ENCODE measurements at places on chromosomes 6 and 20.

- no peaks in the 10 kb centered on the region for H3K27me3 ChIP-seq
- DNase-seq: no peak
- no peak overlapping the region for H3K27ac ChIP-seq
These were observed 946.8 kb downstream of the GRIK2 start for GRCh38 chr6:102340311-102340710.

DNA sequence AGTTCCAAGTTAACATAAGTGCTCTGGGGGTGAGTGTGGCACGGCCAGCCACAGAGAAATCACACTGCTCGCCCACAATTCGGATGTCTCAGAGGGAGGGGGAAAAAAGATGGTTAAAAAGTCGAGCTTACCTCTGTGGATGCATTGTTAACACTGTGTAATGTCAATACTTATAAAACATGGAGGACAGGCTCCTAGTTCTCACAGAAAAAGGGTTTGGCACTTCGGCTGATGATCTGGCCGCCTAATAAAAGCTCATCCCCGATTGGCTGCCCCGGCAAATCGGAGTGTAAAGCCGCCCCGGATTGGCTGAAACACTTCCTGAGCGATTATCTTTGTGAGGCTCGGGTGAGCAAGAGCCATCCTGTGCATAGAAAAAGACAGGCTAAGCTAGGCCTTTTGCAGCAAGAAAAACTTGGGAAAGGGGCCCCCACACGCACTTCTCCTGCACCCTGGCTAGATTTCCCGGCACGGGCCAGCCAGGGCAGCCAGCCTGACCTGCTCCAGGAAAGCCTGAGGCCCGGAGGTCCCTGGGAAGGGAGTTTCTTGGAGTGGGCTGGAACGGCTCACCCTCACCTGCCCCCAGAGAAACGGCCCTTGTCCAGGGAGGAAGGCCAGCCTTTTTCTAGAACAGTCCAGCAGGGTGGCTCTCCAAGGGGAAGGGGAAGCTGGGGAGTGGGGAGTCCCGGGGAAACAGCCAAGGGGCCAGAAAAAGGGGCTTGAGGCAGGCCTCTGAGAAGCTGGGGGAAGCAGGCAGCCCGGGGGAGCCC lies at the start of gene ZMYND8:
Gene ZMYND8 (minus strand): TSS at position 174 of the 770 bp plus-strand sequence. CDS start 29 bp downstream, at position 145.
- DNase-seq: peak; percentile 96
- no peaks in the 10 kb centered on the region for H3K27me3 ChIP-seq

- no peaks in the 10 kb centered on the region for H3K27me3 ChIP-seq
- H3K36me3 ChIP-seq: peaks cover 2% of the 10 kb centered on the region
- H3K4me1 ChIP-seq: peaks cover 57% of the 10 kb centered on the region
- H3K27ac ChIP-seq: peak overlapping the region; percentile 74
- no peak overlapping the region for H3K4me3 ChIP-seq
These were observed 44.8 kb downstream of the TCP11 start for GRCh38 chr6:35096129-35096862.

DNA sequence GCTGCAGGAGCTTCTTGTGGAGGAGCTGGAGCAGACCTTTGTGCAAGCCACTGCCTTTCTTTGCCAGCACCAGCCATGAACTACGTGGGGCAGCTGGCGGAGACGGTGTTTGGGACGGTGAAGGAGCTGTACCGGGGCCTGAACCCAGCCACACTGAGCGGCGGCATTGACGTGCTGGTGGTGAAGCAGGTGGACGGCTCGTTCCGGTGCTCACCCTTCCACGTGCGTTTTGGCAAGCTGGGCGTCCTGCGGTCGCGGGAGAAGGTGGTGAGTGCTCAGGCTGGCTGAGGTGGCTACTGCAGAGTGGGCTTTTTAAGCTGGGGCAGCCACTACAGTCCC lies 5.1 kb downstream of the LPIN3 start:
- no peak overlapping the region for H3K27ac ChIP-seq
- no peaks in the 10 kb centered on the region for H3K27me3 ChIP-seq
- H3K36me3 ChIP-seq: no peaks in the 10 kb centered on the region
- no peak for DNase-seq

- H3K36me3 ChIP-seq: no peaks in the 10 kb centered on the region
- H3K4me3 ChIP-seq: no peak overlapping the region
- DNase-seq: no peak
- H3K27ac ChIP-seq: no peak overlapping the region
- H3K4me1 ChIP-seq: peaks cover 10% of the 10 kb centered on the region
- H3K27me3 ChIP-seq: no peaks in the 10 kb centered on the region
These were observed 324.3 kb downstream of the QKI start for GRCh38 chr6:163738725-163739407.

DNA sequence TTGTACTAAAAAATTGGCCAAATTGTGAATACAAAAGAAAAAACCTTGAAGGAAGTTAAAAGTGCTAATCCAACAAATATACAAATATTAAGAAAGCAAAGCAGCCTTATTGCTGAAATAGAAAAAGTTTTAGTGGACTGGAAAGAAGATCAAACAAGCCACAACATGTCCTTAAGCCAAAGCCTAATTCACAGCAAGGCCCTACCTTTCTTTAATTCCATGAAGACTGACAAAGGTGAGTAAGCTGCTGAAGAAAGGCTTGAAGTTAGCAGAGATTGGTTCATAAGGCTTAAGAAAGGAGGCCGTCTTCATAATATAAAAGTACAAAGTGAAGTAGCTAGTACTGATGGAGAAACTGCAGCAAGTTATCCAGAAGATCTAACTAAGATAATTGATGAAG lies 53.5 kb downstream of the TINAG start:
- no peak overlapping the region for H3K27ac ChIP-seq
- DNase-seq: no peak
- H3K36me3 ChIP-seq: no peaks in the 10 kb centered on the region
- H3K27me3 ChIP-seq: no peaks in the 10 kb centered on the region
- no peak overlapping the region for H3K4me3 ChIP-seq
- peaks cover 3% of the 10 kb centered on the region for H3K4me1 ChIP-seq

DNA sequence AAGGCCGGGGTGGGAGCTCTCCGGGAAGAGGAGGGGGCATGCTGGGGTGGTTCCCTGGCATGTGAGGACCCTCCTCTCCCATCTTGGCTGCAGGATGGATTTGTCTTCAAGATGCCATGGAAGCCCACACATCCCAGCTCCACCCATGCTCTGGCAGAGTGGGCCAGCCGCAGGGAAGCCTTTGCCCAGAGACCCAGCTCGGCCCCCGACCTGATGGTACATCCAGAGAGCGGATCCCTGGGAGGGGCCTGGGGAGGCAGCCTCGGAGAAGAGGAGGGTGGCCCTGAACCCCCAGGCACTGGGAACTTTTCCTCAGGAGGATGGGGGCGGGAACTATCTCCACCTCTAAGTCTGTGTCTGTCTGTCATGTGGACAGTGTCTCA lies 4.8 kb downstream of the CDC25B start:
- peak overlapping the region; percentile 83 for H3K27ac ChIP-seq
- peaks cover 84% of the 10 kb centered on the region for H3K4me1 ChIP-seq
- no peak for DNase-seq
- H3K4me3 ChIP-seq: no peak overlapping the region

GRCh38 chr20:41119614-41120561 lies 17.5 kb upstream of the PLCG1 start:
- H3K27me3 ChIP-seq: no peaks in the 10 kb centered on the region
- H3K4me3 ChIP-seq: no peak overlapping the region
- peaks cover 66% of the 10 kb centered on the region for H3K36me3 ChIP-seq
- no peak for DNase-seq
- no peaks in the 10 kb centered on the region for H3K4me1 ChIP-seq

GRCh38 chr20:48722002-48722731 lies 105.6 kb downstream of the PREX1 start:
- no peak overlapping the region for H3K4me3 ChIP-seq
- peak overlapping the region; percentile 99 for H3K27ac ChIP-seq
- peaks cover 3% of the 10 kb centered on the region for H3K36me3 ChIP-seq
- no peak for DNase-seq

DNA sequence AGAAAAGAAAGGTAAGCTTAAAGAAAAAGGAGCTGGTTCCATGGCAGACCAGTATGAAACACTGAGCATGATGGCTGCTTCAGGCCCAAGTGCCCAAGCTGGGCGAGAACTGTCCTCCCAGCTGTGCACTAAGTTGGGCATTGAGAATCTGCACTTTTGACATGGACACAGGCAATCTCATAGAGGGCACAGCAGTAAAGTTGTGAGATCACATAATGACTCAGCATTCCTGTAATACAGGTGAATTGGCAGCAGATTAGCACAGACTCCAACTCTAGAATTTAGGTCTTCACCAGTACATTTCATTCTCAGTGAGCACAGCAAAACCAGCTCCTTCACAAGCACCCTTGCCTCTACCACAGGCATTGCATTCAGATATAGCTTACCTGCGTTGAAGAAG lies 343.4 kb downstream of the PKHD1 start:
- H3K4me1 ChIP-seq: no peaks in the 10 kb centered on the region
- H3K36me3 ChIP-seq: no peaks in the 10 kb centered on the region
- no peak overlapping the region for H3K4me3 ChIP-seq
- H3K27me3 ChIP-seq: peaks cover 44% of the 10 kb centered on the region
- no peak overlapping the region for H3K27ac ChIP-seq

GRCh38 chr6:136762022-136762975 lies 30.0 kb downstream of the MAP3K5 start:
- no peaks in the 10 kb centered on the region for H3K27me3 ChIP-seq
- H3K36me3 ChIP-seq: no peaks in the 10 kb centered on the region
- peak overlapping the region; percentile 31 for H3K4me3 ChIP-seq

DNA sequence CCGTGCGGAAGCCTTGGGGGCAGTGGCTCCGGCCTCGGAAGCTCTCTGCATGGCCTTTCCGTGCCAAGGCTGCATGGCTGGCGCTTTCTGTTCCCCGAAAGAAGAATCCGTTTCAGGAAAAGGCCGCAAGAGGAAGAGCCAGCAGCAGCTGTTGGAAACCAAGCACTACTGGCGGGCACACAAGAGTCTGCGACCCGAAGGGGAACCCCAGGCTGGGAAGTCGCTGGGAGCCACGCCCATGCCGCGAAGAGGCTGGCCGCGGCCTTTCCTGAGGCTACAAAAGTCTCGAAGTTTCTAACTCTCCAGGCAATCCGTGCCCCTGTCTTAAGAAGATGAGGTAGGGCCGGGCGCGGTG lies at the start of gene CGAS:
Gene CGAS (minus strand): TSS at position 191 of the 355 bp plus-strand sequence. CDS start 116 bp downstream, at position 75.
- peaks cover 7% of the 10 kb centered on the region for H3K4me1 ChIP-seq
- no peak within 1 kb of the TSS for H3K27ac ChIP-seq
- DNase-seq: no peak
- H3K4me3 ChIP-seq: peak within 1 kb of the TSS; percentile 67
- H3K27me3 ChIP-seq: peaks cover 2% of the 10 kb centered on the region

DNA sequence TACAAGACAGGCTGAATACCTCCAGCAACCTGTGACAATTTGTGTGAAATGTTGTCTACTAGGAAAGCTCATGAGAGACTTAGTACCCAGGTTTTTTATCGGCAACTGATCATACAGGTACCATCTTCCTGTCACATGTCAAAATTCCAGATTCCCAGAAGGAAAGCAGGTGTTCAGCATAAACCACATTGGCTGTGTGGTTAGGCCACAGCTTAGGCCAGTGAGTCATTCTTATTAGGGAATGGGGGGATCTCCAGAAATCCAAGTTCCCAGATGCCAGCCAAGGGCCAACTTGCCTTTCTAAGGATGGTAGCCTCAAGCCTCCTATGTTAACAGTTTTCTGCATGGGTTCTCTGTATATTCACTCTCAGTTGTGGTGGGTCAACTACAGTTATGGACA lies 65.9 kb downstream of the FAM184A start:
- no peak overlapping the region for H3K4me3 ChIP-seq
- no peak for DNase-seq
- H3K36me3 ChIP-seq: no peaks in the 10 kb centered on the region
- H3K27ac ChIP-seq: no peak overlapping the region

DNA sequence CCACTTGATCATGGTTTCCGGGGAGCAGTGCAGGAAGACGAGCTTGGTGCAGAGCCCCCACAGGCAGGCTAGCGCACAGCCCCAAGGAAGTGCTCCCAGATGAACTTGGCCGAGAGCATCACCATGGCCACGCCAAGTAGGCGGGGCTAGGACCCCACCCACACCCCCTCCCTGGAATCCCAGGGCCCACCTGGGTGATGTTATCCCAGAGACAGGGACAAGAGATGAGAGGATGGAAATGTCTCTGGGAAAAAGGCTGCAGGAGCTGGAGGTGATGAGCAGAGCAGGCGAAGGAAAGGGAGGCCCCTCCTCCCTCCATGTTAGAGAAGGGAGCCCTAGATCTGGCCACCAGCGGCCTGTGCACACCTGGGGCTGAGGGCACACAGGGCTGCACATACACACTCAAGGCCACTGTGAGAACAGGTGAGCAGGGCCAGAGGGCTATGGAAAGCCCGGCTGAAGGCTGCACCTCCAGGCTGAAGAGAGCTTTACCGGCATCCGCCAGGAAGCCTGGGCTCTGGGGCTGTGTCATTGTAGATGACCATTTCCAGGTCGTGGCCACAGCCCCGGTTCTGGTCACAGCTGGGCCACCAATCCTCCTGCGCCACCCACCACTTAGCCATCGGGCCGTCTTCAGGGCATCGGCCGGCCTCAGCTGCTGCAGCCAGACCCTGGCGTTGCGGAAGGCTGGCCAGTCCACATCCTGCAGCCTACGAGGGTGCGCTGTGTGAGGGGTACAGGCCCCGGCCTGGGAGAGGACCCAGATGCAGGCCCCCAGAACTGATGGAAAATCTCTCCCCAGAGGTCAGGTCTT lies 24.9 kb downstream of the NPEPL1 start:
- no peak overlapping the region for H3K4me3 ChIP-seq

- no peaks in the 10 kb centered on the region for H3K27me3 ChIP-seq
- H3K4me3 ChIP-seq: peak overlapping the region; percentile 64
- peaks cover 34% of the 10 kb centered on the region for H3K4me1 ChIP-seq
- peak overlapping the region; percentile 89 for H3K27ac ChIP-seq
- no peaks in the 10 kb centered on the region for H3K36me3 ChIP-seq
These were observed 623 bp upstream of the SNX9 start for GRCh38 chr6:157822245-157823000.

DNA sequence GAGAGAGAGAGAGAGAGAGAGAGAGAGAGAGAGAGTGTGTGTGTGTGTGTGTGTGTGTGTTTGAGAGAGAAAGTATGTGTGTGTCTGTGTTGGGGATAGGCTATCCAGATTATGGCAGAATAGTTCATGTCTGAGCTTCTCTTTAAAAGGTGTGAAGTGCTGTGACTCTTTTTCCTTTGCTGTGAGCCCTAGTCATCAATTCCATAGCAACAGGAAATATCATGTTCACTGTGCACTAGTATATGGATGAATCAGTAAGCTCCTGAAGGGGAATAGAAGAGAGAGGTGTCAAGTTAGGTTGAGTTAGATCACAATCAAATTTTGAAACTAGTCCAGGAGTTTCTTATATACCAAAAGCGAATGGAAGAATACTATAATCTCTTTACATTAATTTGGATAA lies 318.7 kb downstream of the RFPL4B start:
- no peaks in the 10 kb centered on the region for H3K36me3 ChIP-seq
- H3K27ac ChIP-seq: no peak overlapping the region
- H3K27me3 ChIP-seq: no peaks in the 10 kb centered on the region
- no peak overlapping the region for H3K4me3 ChIP-seq
- peaks cover 7% of the 10 kb centered on the region for H3K4me1 ChIP-seq

- peaks cover 24% of the 10 kb centered on the region for H3K27me3 ChIP-seq
- DNase-seq: no peak
- no peak overlapping the region for H3K4me3 ChIP-seq
These were observed 50.8 kb upstream of the MYLIP start for GRCh38 chr6:16078064-16078463.
